ENCODE measurements at places on chromosomes 5 and 9. TPM values are rescaled to one million over a fixed set of nuclear protein-coding genes. Genes with fewer than 3 reads are reported as not detected.

The GALNT12 gene
- total RNA-seq: 4.1 TPM

The ITGA1 gene
- 14.9 TPM for total RNA-seq

The SLC45A2 gene
- total RNA-seq: not detected

The EHMT1 gene
- 77.8 TPM for total RNA-seq

The CCNI2 gene
- total RNA-seq: 3.3 TPM

The PAXX gene
- total RNA-seq: 31.1 TPM

DNA sequence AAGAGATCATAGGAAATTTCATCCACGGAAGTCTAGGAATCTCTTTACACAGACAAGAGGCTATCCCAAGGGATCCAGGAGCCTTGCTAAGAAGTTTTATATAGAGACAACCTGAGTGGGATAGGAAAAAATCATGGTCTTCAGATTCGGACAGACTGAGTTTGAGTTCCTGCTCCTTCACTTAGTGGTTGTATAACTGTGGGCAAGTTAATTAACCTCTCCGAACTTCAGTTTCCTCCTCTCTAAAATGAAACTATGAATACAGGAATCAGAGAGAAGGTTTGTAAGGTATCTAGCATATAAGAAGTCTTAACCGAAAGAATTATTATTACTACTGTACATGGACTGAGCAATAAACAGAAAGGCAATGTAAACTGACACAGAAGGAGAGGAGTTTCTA, 35.1 kb downstream of the NR2F1-AS1 start:
- no peak for ATAC-seq

DNA sequence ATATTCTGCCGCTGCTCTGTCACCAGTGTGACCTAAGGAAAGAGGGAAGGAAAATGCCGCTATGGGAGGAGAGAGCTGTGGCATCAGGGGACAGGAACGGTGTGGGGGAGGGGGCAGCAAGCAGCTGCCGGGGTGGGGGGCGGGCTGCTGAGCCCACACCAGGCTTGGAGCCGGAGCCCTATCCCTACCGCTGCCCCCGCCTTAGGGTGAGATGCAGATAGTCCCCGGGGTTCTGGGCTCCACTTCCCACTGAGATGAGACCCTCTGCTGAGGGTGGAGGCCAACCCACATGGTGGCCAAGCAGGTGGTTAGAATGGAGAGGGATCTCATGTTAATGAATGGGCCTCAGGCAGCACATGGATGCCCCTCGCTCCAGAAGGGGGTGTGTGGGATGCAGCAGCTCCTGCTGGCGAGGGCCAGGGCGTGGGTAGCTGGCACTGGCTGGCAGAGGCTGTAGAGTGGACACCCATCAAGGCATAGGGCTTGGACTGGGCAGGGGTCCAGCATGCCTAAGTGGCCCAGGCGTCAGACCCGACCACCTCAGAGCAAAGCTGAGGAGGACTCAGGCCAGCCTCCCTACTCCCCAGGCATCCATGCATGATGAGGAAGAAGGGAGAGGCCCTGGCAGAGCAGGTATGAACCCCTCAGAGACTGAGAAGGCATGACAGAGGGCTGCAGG, 131.5 kb downstream of the ZNF354C start:
- no peak for ATAC-seq

GRCh38 chr5:151228986-151229385, 5.1 kb upstream of the CCDC69 start:
- ATAC-seq: no peak

GRCh38 chr9:70874451-70874850, 247.0 kb downstream of the TRPM3 start:
- no peak for ATAC-seq

- ATAC-seq: no peak
Observed at GRCh38 chr5:91983869-91984268, 600.8 kb upstream of the ARRDC3 start.

GRCh38 chr5:65753189-65753588, 31.2 kb downstream of the NLN start:
- ATAC-seq: no peak

- no peak for ATAC-seq
Observed at GRCh38 chr9:113186137-113186755, 34.8 kb downstream of the FKBP15 start.

DNA sequence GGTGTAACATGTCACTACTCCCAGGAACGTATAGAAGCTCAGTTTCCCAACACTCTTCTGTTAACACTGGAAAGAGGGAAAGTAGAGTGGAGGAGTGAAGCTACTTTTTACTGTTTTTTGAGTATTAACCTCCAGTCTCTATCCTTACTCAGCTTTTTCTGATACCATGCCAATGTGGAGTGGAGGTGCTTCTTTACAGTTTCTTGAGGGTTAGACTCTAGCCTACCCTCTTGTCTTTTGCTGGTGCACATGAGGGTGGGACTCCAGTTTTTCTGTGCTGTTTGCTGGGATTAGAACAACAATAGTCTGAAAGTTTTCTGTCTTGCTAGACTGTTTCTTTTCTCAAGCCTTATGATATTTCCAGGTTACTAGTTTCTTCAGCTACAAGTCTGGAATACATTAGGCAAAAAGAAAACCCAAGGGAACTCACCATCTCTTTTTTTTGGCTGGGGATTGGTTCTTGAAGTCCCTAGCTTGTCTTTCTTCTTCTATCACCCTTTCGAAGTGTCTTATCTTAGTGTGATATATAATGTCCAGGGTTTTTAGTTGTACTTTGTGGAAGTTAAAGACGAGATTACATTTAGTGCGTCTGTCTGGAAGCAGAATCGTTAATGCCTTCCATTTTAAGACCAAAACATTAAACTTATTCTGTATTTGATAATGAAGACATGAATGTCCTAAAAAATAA, 35.9 kb downstream of the PRR16 start:
- ATAC-seq: no peak

DNA sequence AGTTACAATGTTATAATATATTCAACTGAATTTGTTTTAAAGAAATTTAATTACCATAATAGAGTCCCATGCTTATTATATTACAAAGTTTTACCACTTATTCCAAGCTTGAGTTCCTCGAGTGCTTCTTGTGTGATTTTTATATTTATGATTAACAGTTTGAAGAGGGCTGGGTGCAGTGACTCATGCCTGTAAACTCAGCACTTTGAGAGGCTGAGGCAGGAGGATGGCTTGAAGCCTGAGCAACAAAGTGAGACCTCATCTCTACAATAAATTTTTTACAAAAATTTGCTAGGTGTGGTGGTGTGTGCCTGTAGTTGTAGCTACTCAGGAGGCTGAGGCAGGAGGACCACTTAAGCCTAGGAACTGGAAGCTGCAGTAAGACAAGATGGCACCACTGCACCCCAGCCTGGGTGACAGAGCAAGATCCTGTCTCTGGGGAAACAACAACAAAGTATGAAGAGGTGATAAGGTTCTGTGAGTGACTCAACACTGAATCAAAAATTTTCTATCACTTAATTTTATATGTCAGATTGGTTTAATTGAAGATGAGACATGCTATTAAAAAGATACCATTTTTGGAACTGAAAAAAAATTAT, 9.2 kb downstream of the POC5 start:
- no peak for ATAC-seq

GRCh38 chr9:4713849-4714248, 27.2 kb downstream of the AK3 start:
- peak; percentile 62 for ATAC-seq

DNA sequence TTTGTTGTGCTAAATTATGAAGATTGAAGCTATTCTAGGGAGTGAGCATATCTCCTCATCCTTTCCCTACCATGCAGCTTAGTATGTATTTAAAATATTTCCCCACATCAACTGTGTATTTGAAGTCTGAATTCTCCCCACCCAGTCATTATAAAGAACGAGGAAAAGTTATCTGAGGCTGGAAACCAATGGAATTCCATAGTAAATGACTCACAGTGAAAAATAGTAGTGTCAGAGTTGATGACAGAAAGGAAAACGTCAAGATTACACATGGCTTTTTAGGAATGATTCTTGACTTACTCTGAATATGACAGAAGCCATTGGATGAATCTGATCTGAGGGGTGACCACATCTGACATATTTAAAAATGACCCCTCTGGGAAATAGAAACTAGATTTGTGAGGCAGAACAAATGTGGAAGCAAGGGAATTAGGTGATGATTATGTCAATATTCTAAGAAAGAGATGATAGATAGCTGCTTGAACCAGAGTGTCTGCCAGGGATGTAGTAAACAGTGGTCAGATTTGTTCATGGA, 1768.9 kb upstream of the CDH9 start:
- ATAC-seq: no peak

- no peak for ATAC-seq
Observed at GRCh38 chr5:173671121-173671949, 54.9 kb upstream of the BOD1 start.

- ATAC-seq: no peak
Observed at GRCh38 chr5:107330903-107331302, 339.8 kb downstream of the EFNA5 start.

GRCh38 chr5:81420039-81420667, 26.2 kb upstream of the ACOT12 start:
- ATAC-seq: peak; percentile 100

DNA sequence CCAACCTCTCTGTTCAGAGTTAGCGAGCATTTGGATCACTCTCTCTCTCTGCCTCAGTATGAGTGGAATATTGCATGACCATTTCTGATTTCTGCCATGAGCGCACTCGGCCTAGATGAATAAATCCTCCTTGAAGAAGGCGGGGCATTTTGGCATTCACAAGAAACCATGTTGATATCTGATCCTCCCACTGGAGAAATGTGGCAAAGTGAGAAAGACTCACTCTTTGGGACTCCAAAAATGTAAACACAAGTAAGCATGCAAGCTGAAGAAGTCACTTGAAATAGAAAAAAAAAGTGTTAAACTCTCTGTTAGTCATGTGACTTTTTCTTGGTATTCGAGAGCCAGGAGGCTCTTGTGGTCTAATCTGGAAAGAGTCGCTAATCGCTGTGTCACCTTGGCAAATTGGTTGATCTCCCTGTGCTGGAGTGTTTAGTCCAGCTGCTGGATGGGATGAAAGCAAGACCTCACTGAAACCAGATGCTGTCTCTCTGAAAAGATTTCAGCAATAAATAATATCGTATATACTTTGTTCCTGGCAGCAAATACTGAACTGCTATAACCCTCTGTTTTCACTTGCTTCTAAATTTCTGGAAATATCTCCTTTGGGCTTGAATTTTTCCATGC, 95.5 kb downstream of the GHR start:
- no peak for ATAC-seq

DNA sequence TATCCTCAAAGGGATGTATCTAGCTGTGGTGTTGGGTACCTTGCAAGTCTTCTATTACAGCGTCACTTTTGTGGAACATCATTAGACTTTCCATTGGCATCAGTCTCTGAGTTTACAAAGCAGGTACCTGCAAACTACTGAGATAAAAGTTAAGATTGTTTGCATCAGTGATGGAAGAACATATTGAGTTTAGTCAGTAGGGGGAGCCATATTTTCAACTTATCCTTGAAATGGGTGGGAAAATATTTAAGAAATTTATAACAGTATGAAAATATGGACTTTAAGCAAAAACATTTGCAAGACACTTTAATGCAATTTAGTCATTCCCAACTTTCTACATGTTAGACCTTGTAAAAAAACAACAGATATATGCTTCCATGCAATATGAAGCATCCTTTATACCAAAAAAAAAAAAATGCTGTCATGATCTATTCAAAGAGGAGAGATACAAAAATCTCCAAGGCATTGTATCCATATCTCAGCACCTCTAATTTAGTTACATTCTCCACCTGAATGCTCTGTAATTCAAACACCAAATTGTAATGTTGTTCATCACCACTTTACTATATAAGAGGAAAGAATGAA, 98.6 kb upstream of the ADAMTS19 start:
- ATAC-seq: no peak

DNA sequence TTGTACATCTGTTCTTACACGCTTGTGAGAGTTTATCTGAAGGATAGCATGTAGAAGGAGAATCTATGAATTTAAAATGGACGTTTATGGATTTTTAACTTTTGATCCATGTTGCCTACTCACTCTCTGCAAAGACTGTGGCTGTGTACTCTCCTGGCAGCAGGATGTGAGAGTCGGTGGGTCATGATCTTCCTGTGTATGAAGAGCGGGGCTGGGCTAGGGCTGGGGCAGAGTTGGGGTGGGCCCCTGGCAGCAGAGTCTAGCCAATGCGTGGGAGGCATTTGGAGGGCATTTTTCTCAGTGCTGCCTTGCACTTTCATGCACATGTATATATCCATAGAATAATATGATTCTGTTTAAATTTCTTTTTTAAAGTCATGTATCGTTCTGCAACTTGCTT, 24.0 kb upstream of the DAB2IP start:
- no peak for ATAC-seq

DNA sequence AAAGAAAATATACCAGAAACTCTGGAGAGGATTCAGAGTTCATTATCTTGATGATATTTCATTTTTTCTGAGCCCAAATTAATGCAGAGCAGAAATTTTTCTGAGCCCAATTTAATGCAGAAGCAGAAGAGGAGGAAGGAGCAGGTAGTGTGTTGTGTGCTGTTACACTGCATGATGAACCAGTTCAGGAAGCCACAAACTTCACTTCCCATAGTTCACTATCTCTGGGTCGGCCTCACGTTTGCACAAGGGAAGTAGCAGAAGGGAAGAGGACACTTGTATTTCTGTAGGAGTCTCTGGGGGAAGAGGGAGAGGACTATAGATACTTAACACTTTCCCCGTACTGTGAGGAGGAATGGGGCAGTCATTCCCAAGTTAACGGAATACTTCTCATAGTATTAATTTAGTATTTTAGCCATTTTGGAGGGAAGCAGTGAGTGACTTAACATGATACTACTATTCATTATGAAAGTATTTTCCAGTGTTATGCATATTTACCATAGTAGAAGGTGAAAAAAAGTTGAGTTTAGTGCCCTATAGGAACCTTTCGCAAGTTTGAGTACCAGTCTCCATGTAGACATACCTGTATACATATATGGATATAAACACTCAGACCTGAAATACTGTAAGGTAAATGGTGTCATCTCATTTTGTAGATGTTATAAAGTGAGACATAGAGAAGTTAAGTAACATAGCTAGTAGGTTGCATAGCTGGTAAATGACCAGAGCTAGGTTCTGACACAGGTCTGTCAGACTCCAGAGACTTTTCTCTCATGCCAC, 30.0 kb downstream of the XPA start:
- ATAC-seq: peak; percentile 48

DNA sequence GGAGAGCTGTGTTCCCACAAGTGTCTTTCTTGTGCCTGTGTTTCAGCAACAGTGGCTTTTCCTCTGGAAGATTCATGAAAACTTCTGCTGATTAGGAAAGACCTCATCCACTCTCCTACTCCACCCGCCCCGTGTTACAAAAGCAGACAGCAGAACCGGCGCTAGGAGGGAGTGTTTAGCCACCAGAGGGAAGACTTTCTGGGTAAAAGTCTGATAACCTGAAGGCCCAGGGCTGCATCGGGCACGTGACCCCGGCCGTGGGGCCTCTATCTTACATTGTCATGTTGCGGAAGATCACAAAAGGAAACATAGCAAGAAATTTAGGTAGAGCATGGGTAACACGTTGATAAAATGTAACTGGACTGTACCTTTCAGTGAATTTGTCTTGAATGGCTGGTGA, 32.0 kb upstream of the DMRT2 start:
- no peak for ATAC-seq
